Thymus (tissue), 14 donors: ENCODE measurements at places on chromosomes 12 and 14.

- no peak overlapping the region for H3K4me3 ChIP-seq
- no peak for DNase-seq
- no peak overlapping the region for H3K27ac ChIP-seq
- no peaks in the 10 kb centered on the region for H3K4me1 ChIP-seq
- H3K36me3 ChIP-seq = no peaks in the 10 kb centered on the region
These were observed 70.8 kb downstream of the KCNA5 start for GRCh38 chr12:5114436-5114835.

DNA sequence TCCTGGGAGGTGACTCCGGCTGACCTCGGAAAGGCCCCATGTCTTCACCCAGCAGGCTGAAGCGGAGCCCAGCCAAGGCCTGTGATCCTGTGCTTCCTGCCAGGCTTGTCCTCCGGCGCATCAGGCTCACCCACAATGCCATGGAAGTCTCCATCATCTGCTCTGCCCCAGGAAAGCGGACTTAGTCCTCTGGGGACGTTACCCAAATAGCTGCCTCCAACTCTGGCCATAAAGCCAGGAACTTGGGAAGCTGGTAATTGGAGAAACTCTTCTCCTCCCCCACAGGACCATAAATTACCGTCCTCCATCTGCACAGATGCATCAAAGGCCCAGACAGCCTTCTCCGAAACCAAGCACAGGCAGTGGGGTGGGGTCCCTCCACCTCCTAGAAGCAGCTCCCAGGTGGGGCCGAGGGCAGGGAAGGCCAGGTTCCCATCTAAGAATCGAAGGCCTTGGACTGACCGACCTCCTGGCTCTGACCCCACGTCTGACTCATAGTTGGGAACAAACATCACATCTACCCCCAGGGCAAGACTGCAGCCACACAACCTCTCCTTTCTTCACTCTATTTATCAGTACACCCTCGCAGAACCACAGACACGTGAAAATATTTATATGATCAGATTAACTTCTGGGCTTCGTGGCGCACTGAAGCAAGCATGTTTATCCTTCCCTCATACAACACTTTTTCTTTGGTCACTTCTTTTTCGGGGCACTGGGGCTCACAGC, 56.4 kb downstream of the PITPNM2 start:
- peaks cover 100% of the 10 kb centered on the region for H3K4me1 ChIP-seq
- peak; percentile 24 for DNase-seq
- peaks cover 57% of the 10 kb centered on the region for H3K36me3 ChIP-seq
- H3K27ac ChIP-seq = peak overlapping the region; percentile 36
- H3K4me3 ChIP-seq = no peak overlapping the region

DNA sequence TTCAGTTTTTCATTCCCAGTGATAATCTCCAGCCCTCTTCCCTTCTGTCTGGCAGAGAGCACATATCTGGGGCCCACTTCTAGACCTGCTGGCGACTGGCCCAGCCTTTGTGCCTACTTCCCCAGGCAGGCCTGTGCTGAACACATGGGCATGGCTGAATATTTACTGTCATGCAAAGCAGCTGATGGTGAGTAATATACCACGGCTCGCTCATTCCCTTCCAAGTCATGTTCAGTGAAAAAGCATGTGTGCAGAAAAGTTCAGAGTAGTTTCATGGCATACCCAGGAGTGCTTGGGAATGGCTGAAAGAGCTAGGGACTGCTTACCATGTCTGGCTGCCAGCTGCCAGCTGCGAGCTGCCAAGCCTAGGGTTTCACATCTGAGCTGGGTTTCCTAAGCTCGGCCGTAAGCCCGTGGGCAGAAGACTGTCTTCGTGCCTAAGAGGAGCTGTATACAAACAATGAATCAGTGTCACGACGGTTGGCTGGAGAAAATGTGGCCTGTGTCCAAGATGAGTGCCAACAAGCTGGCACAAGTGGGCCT, 179.9 kb upstream of the PELI2 start:
- H3K4me1 ChIP-seq = no peaks in the 10 kb centered on the region
- no peak overlapping the region for H3K4me3 ChIP-seq
- no peaks in the 10 kb centered on the region for H3K36me3 ChIP-seq
- no peak for DNase-seq
- no peak overlapping the region for H3K27ac ChIP-seq
- no peaks in the 10 kb centered on the region for H3K27me3 ChIP-seq

DNA sequence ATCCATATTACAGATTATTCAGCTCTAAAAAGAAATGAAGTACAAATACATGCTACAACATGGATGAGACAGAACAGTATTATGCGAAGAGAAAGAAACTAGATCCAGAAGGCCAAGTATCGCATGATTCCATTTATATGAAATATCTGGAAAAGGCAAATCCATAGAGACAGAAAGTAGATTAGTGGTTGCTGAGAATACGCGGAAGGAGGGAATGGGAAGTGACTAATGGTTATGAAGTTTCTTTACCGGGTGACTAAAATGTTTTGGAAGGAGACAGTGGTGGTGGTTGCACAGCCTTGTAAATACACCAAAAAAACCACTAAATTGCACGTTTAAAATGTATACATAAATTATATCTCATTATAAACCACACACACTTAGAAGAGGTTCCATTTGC, 12.5 kb downstream of the PRDM4 start:
- peaks cover 52% of the 10 kb centered on the region for H3K36me3 ChIP-seq
- no peak for DNase-seq
- H3K27me3 ChIP-seq = no peaks in the 10 kb centered on the region
- H3K4me3 ChIP-seq = no peak overlapping the region
- H3K4me1 ChIP-seq = no peaks in the 10 kb centered on the region

- H3K27ac ChIP-seq = no peak overlapping the region
- H3K4me1 ChIP-seq = peaks cover 33% of the 10 kb centered on the region
- no peak for DNase-seq
- H3K36me3 ChIP-seq = no peaks in the 10 kb centered on the region
These were observed 58.7 kb downstream of the LRRC74A start for GRCh38 chr14:76884853-76885276.

DNA sequence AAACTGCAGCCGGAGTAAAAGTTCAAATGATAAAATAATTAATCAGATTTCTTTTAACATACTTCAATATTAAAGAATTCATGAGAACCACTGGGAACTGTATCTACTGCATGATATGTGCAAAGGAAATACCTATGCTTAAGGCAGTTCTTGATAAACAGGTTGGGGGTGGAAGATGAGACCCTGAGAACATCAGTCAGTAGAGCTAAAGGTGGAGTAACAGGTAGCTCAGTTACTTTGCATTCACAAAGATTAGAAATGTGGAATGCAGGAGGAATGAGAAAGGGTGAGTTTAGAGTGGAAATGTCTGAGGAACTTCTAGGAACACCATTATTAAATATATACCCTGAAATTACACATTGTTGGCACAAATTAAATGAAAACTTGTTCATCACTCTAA, 78.6 kb downstream of the COX16 start:
- DNase-seq = no peak
- no peak overlapping the region for H3K4me3 ChIP-seq
- H3K4me1 ChIP-seq = no peaks in the 10 kb centered on the region
- no peaks in the 10 kb centered on the region for H3K36me3 ChIP-seq
- no peaks in the 10 kb centered on the region for H3K27me3 ChIP-seq
- H3K27ac ChIP-seq = no peak overlapping the region

- no peaks in the 10 kb centered on the region for H3K27me3 ChIP-seq
- no peaks in the 10 kb centered on the region for H3K4me1 ChIP-seq
- H3K27ac ChIP-seq = no peak overlapping the region
- H3K36me3 ChIP-seq = no peaks in the 10 kb centered on the region
These were observed 466.2 kb upstream of the FLRT2 start for GRCh38 chr14:85063747-85064146.

GRCh38 chr12:52358575-52359350, 8.5 kb downstream of the KRT85 start:
- no peaks in the 10 kb centered on the region for H3K36me3 ChIP-seq
- no peak for DNase-seq
- no peak overlapping the region for H3K4me3 ChIP-seq
- peaks cover 22% of the 10 kb centered on the region for H3K4me1 ChIP-seq
- no peak overlapping the region for H3K27ac ChIP-seq
- H3K27me3 ChIP-seq = no peaks in the 10 kb centered on the region

- DNase-seq = no peak
- H3K27ac ChIP-seq = no peak overlapping the region
- H3K4me3 ChIP-seq = no peak overlapping the region
These were observed 68.7 kb upstream of the MAP1LC3B2 start for GRCh38 chr12:116490471-116490870.
